Right lung (tissue), 10 donors: ENCODE measurements at places on chromosomes 6 and 20. TPM values are rescaled to one million over a fixed set of nuclear protein-coding genes. Genes with fewer than 3 reads are reported as not detected.

TRIM38 gene
- polyA plus RNA-seq = 10.8 TPM

RIPOR3 gene
- 3.0 TPM for polyA plus RNA-seq

RGS17 gene
- polyA plus RNA-seq = 2.6 TPM

MAK gene
- 3.1 TPM for polyA plus RNA-seq

JPH2 gene
- 4.4 TPM for polyA plus RNA-seq

MCUR1 gene
- 32.5 TPM for polyA plus RNA-seq

KCNK15 gene
- polyA plus RNA-seq = not detected

LRRN4 gene
- polyA plus RNA-seq = 0.93 TPM

ATRN gene
- 38.2 TPM for polyA plus RNA-seq

TRIM15 gene
- polyA plus RNA-seq = not detected

GRCh38 chr20:54025251-54025771 lies 45.1 kb downstream of the BCAS1 start:
- DNase-seq = no peak

DNA sequence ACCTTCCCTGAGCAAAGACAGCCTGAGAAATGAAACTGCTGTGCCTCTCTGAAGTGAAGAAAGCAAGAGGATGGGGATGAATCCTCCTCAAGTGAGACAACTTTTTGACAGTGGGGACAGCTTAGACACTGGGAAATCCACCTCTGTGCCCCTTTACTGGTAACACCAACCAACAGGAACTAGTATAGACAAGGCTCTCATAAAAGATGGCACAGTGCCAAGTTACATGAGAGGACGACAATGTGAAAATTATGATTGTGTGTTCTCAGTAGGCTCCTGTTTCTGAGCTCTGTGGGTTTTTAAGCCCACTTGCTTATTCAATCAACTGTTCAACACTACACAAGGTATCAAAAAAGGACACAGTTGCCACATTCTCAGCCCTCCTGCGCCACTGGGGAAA lies 41.6 kb upstream of the LYRM2 start:
- no peak for DNase-seq

DNA sequence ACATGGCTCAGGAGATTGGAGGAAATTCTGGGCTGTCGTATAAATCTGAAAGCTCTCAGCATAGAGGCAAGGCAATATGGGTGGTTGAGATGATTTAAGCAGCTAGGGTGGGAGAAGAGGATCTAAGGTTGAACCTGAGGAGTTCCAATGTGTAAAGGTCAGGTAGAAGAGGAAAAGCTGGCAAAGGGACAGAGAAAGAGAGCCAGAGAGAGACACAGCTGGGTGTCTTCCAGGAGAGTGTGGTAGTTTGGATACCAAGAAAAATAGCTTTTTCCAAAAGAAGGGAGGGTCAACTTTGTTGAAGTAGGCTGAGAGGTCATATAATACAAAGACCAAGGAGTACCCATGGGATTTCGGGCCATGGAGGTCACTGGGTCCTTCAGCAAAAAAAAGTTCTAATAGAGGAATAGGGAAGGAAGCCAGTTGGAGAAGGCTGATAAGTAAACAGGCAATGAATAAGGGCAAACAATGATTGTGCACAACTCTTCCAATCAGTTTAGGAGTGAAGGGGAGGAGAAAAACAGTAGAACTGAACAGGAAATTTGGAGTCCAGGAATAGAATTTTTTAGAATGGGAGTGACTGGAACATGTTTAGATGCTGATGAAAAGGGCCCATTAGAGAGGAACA lies 135.1 kb downstream of the QRSL1 start:
- DNase-seq = no peak

- DNase-seq = no peak
Measured at GRCh38 chr6:71279321-71279720, 9.3 kb upstream of the OGFRL1 start.

DNA sequence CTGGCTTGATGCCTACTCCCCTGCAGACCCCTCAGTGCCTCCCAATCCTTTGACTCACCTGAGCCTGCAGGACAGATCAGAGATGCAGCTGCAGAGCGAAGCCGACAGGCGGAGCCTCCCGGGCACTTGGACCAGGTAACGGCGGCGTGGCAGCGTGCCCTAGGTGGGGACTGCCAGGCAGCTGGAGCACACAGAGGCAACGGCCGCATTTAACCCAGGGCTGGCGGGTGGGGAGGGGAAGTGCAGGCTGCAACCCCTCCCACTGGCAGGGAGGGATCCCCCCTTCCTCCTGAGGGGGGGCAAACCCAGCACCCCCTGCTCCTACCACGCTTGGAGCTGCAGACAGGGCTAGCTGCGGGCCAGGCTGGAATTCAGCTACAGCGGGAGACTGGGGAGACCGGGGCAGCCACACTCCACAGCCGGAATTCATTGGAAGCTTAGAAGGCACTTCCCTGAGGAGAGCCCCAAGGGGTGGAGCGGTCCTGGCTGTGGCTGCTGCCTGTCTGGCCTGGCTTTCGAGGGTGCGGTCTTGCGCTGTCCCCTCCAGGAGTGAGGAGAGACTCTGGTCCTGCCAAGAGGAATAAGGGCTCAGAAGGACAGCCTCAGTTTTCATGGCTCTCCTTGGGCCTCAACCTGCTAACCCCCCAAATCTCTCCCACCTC lies at the start of gene MATN4:
TSS of gene MATN4 (minus strand) at position 183 of the 662 bp plus-strand sequence. CDS start 2,717 bp downstream, outside the sequence.
- no peak for DNase-seq

- no peak for DNase-seq
Measured at GRCh38 chr6:129764761-129765407, 54.9 kb upstream of the ARHGAP18 start.

DNA sequence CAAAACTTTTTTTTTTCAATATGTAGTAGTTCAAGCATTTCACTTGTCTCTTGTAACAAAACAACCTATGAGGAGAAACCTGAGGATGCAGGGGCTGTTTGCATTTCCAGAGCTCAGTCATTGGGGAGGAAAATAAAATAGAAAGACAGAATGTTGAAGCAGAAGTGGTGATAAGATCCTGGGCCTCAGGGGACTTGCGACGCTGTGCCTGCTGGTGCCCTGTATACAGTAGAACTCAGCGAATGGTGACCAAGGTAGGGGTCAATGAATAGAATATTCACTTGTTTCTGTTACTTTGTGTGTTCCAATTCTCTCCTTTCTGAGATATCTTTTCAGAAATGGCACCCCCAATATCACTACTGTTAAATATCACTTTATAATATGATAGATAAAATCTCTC lies 271.6 kb downstream of the FARS2 start:
- DNase-seq = no peak

DNA sequence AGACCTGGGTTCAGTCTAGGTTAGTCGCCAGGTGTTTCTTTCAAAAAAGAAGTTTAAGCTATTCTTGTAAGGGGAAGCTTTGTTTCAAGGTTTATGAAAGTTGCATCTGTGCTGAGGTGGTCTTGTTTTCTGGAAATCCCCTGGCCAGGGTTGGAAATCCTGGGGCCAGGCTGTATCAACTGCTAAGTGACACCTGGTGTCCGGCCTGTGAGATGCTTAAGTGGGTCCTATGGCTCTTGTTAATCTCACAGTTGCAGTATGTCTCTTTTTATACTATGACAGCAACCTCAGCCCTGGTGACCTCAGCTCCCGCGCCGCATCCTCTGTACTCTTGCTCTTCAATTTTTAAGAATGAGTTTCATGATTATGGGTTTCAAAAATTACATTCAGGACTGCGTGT lies 72.0 kb downstream of the CHMP4B start:
- no peak for DNase-seq

- DNase-seq = no peak
Measured at GRCh38 chr6:44217332-44218143, 812 bp downstream of the MYMX start.

- DNase-seq = no peak
Measured at GRCh38 chr6:131955876-131956275, 4.7 kb upstream of the CCN2 start.

DNA sequence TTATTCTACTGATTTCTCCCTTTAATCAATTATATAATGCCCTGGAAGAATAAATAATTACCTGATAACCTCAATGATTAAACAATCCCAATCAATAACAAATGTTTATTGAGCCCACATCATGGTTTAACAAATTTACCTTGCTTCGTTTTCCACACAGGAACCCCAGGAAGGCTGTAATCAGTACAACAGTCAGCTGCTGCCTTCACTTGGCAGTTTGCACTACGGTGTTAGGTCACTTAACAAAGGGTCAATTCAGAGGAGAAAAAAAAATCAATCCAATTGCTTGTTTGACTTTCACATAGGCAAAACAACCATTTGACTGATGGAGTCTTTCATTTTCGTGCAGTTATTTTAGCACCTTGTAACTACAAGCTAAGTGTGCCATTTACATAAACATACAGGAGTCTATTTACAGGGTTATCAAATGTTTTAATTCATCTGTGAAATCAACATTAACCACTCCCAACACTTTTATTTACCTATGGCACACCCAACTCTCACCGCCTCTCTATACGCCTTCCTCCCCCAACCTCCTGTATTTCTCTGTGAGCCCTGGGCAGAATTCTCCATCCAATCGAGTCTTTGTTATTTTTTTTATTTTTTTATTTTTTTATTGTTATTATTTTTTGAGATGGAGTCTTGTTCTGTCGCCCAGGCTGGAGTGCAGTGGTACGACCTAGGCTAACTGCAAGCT lies 140.4 kb upstream of the TAB2 start:
- no peak for DNase-seq

- no peak for DNase-seq
Measured at GRCh38 chr6:100998111-100998510, 117.0 kb upstream of the ASCC3 start.

GRCh38 chr6:130858498-130859160 lies 31.4 kb downstream of the SMLR1 start:
- no peak for DNase-seq

- no peak for DNase-seq
Measured at GRCh38 chr6:163536770-163537169, 122.3 kb downstream of the QKI start.

DNA sequence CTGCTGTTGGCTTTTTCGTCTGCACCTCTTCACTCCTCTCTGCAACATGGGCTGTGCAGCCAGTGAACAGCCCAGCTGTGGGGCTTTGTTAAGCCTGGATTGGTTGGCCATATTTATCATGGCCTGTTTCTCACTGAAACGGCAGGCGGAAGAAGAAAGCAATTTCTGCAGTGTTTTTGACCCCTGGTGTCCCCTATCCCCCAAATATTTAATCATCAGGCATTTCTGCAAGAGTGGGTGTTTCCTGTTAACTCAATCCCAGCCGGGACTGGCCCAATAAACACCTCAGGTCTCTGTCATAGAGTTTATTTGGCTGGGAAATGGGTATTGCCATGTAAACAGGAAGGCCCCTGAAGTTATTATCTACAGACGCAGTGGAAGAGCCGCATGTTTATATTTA lies 174.8 kb upstream of the SUPT3H start:
- DNase-seq = no peak

DNA sequence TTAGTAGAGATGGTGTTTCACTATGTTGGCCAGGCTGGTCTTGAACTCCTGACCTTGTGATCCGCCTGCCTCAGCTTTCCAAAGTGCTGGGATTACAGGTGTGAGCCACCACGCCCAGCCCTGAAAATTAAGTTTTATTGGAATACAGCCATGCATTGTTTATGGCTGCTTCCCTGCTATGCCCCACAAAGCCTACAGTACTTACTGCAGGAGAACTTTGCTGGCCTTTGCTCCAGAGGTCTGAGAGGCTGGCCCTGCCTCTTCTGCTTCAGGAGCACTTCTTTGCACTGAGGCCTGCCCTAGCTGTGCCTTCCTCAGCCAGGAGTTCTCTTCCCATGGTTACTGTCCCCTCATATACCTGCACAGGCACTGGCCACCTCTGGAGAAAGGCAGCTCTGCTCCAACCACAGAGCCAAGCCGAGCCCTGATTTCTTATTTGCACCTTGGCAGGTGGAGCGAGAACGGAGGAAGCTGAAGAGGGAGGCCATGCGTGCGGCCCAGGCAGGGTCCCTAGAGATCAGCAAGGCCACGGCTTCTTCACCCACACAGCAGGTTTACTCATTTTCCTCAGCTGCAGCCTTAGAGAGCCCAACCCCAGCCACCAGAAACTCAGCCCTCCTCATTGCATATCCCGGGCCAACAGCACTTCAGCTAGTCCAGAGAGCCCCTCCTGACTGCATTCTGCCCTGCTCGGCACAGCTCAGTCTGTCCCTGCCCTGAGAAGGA lies 20.8 kb downstream of the C20orf173 start:
- DNase-seq = no peak

GRCh38 chr6:13147782-13148181 lies 180.6 kb downstream of the TBC1D7 start:
- DNase-seq = no peak

- no peak for DNase-seq
Measured at GRCh38 chr20:1278993-1279392, 12.9 kb downstream of the SNPH start.

DNA sequence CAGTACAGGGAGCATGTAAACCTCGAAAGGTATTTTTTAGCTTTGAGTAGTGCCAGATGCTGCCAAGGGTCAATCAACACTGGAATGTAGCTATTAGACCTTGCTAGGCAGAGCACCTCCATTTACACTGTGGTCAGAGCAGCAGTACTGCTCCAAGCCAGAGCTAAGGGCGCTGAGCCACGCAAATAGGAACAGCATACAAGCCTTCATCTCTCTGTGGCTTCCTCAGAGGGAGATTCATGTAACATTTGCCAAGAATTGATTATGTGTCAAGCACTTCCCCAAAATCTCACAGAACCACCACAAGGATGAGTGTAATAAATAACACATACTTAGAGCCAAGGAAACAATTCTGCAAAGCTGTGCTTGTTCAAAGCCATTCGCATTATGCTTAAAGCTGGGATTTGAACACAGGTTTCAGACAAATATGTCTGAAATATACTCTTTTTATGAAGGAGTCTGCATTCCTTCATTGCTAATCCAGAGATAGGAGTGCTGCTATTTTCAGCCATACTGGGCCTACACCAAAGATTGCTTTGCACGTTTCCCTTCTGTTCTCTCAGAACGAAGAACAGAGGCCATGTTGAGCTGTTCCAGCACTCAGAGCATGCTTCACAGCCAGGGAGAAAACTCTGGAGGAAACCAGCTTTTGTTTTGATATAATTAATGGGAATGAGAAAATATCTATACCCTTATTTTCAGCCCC lies 97.7 kb downstream of the SLC16A10 start:
- DNase-seq = no peak

- no peak for DNase-seq
Measured at GRCh38 chr6:43376551-43376981, 7.1 kb upstream of the ZNF318 start.

DNA sequence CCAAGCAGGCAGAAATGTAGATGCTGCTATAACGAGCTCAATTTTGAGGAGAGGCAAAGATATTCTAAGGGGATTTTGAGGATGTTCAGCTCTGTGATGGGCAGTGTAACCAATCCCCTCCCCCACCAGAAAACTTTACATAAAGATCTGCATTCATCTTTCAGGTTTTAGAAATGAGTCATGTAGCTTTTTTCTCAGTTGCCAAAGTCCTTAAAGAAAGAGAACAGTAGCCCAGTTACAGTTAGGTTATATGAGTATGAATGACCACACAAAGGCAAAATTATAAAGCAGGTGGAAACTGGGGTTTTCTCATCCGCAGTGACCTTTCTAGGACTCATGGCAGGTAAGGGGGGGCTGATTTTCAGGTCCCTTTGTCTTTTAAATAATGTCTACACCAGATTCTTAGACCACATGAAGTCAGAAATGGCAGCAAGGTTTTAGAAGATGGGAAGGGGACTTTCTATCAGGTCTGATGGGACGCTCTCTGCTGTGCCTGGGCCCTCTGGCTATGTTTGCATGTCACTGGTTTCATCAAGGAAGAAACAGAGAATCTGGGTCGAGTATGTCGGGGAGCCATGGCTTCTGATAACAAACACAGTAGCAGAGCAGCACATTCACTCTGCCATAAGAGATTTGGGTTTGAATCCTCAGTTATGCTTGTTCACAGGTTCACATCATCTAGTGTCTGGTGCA lies 94.7 kb downstream of the CLIC5 start:
- no peak for DNase-seq
